ENCODE measurements at places on chromosomes 13 and 19. TPM values are rescaled to one million over a fixed set of nuclear protein-coding genes. Genes with fewer than 3 reads are reported as not detected.

MPHOSPH8 gene
- total RNA-seq = 14.6 TPM

GNA15 gene
- total RNA-seq = under 0.01 TPM

DYRK1B gene
- total RNA-seq = 5.8 TPM

COMP gene
- not detected for total RNA-seq

PGLYRP1 gene
- total RNA-seq = not detected

OSCAR gene
- total RNA-seq = not detected
